Dermis microvascular lymphatic vessel endothelial cell (primary cell): ENCODE measurements at places on chromosomes 6 and 20. TPM values are rescaled to one million over a fixed set of nuclear protein-coding genes. Genes with fewer than 3 reads are reported as not detected.

Gene RIPPLY2
- 0.13 and 0.51 TPM in 2 replicates for total RNA-seq

Gene CTCFL
- total RNA-seq = not detected in 2 replicates

Gene SAMD3
- not detected in 2 replicates for total RNA-seq

Gene MYBL2
- 8.6 and 13.0 TPM in 2 replicates for total RNA-seq

Gene CUL9
- total RNA-seq = 13.1 and 21.4 TPM in 2 replicates

Gene CNR1
- under 0.01 TPM in 1 of 2 replicates, not detected in the other for total RNA-seq

Gene SNAP25
- under 0.01 TPM in 1 of 2 replicates, not detected in the other for total RNA-seq

Gene TNF
- not detected in 2 replicates for total RNA-seq

Gene FLRT3
- 0.90 and 1.4 TPM in 2 replicates for total RNA-seq

Gene MLIP
- total RNA-seq = 1.3 and 2.6 TPM in 2 replicates

Gene CENPB
- 65.5 and 77.4 TPM in 2 replicates for total RNA-seq

Gene RANBP9
- total RNA-seq = 20.4 and 25.9 TPM in 2 replicates

Gene GHRH
- not detected in 2 replicates for total RNA-seq

Gene ELOVL4
- total RNA-seq = 0.13 TPM in 2 replicates

Gene ADGB
- total RNA-seq = not detected in 2 replicates

Gene GTSF1L
- total RNA-seq = not detected in 2 replicates

Gene WFDC12
- total RNA-seq = not detected in 2 replicates

Gene TREML2
- total RNA-seq = not detected in 2 replicates

Gene MYB
- total RNA-seq = under 0.01 TPM in 2 replicates

Gene SCUBE3
- total RNA-seq = 0.26 and 0.76 TPM in 2 replicates
